ENCODE measurements at places on chromosomes 12 and 14.

- DNase-seq: no peak
Measured at GRCh38 chr12:9588749-9589148, 19.0 kb downstream of the KLRB1 start.

- no peak for DNase-seq
Measured at GRCh38 chr12:85523197-85523596, 243.2 kb downstream of the ALX1 start.

DNA sequence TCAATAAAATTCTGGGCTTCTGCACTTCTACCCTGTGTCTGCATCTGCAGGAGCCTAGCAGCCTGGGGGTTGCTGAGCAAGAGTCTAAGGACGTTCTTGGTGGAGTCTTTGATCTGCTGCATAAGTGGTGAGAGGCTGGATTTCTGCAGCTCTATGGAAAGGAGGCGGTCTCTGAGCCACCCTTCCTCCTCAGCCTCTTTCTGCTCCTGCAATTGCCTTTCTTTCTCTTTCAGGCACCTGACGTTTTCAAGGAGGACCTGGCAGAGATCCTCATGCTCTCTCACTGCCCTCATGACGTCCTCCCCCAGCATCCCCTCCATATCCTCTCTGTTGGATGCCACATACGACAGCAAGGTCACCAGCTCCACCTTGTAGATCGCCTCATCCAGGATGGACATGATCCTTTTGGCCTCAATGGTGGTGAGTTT lies 13.6 kb upstream of the TPCN1 start:
- no peak for DNase-seq

DNA sequence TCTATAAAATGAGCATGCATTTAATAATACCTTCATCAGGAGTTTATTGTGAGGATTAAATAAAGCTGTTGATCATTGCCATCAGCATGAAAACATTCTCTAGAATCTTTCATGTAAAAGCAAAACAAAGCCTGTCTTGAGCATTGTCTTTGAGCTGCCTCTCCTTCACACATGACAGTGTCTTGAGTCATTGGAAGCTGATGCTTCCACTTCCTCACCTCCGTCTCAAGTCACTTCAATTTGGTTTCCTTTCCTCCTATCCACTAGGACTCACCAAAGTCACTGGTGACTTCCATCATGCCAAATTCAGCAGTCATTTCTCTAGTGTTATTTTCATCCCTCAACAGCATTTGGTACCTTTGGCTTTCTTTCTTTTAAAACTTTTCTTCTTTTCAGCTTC lies 31.6 kb upstream of the MYBPC1 start:
- DNase-seq: no peak

GRCh38 chr12:14239935-14240872 lies 125.3 kb upstream of the ATF7IP start:
- DNase-seq: no peak

DNA sequence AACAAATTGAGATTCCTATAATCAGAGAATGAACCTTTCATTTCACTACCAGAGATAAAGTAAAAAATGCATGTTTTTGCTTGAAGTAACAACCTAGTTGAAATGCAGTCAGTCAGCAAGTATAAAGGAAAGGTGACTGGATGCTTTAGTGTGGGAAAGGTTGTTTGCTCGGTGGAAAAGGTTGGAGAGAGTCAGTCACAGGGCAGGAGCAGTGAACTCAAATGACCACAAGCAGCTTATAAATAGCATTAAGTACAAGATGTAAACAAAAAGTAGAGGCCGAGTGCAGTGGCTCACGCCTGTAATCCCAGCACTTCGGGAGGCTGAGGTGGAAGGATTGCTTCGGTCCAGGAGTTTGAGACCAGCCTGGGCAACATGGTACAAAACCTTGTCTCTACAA lies 98.1 kb upstream of the FGD4 start:
- DNase-seq: no peak

- no peak for DNase-seq
Measured at GRCh38 chr12:65739606-65740005, 84.7 kb upstream of the HMGA2 start.

DNA sequence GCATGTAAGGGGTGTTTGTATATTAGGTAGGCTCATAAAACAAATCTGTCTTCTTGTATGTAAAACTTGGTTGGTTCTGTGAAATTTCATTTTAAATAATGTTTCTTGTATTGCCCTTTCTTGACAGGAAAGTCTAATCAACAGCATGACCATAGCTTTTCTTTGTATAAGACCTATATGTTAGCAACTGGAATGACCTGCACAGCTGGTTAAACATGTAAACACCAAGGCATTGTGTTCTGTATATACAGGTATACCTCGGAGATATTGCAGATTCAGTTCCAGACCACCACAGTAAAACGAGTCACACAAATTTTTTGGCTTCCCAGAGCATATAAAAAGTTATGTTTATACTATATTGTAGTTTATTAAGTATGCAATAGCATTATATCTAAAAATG lies 183.6 kb downstream of the ERC1 start:
- no peak for DNase-seq

DNA sequence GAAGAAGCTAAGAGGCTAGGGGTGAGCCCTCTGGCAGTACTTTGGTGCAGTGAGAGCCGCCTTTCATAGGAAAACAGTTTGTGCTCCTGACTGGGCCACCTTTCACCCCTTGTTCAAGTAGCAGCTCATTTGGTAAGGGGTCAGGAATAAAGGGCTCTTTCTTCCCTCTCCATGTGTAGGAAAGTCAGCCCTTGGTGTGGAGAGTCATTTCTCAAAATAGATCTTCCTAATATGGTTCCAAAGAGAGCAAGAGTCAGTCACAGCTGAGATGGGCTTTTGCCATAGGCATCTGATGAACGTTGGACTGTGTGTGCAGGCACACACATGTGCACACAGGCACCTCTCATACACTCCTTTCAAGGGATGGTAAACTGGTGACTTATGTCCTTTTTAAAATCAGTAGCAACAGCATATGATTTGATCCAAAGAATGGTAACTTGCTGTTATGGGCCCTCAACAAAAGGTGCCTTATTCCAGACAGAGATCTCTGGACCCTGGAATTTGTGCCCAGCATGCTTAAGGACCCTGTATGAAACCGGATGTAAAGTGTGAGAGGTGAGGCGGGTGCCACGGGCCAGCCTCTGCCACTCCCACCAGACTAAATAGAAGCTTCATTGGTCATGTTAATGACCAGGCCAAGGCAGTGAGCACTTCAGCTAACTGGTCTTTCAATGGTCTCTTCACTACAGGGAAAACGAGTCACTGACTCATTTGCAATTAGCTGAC lies 16.7 kb upstream of the RIC8B start:
- DNase-seq: no peak

DNA sequence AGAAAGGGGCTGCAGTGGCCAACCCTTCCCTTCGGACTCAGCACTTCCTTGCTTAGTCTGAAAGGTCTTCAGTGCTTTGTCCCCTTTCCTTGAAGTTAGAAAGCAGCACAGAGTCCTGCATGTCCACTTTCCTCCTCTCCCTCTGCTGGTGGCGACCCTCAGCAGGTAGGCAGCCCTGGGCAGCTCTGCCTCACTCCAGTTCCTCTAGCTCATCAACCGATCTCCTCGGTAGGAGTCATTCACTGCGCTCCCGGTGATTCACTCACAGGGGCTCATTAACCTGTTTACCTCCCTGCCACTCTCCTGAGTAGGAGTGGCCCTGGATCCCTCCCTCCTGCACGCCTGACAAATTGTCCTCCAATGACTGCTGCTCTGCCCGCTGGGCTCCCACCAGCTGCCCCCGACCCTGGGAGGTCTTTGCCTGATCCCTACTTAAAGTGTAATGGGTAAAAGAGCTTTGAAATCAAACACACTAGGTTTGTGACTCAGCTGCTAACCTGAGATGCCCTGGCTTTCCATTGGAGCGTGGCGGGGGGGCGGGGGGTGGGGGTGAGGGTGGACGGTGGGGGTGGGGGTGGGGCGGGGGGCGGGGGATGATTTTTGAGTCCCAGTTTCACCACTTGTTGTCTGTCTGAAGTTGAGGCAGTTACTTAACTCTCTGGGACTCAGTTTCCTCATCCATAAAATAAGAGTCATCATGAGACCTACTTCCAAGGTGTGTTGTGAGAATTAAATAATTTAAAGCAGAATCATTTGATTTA lies 4.2 kb downstream of the SCNN1A start:
- no peak for DNase-seq

DNA sequence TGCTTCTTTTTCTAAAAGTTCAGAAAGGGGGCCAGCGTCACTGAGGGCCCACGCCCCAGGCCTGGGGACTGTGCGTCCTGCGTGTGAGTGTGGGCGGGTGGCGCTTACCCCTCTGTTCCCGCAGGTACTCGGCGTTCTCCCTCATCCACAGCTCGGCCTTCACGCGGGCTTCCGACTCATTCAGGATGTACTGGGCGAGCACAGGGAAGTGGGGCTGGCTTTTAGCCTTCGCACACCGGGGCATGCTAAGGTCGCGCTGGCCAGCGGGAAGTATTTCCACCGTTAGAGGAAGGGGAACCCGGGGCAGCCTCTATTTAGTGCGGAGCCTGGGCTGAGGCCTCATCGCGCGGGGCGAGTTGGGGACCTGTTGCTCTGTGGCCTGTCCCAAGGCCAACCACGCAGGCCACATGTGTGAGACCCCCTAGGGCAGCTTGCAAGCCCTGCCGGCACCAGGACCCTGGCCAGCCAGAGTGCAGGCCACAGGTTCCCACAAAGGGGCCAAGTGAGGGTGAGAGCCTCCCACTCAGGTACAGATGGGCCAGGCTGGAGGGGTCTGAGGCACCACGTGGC lies 29.2 kb upstream of the BTBD6 start:
- no peak for DNase-seq

- no peak for DNase-seq
Measured at GRCh38 chr14:68081489-68081888, 261.9 kb downstream of the RAD51B start.

- DNase-seq: no peak
Measured at GRCh38 chr12:119153477-119154434, 25.0 kb upstream of the HSPB8 start.

GRCh38 chr14:51576117-51576430 lies 75.6 kb upstream of the FRMD6 start:
- DNase-seq: no peak

DNA sequence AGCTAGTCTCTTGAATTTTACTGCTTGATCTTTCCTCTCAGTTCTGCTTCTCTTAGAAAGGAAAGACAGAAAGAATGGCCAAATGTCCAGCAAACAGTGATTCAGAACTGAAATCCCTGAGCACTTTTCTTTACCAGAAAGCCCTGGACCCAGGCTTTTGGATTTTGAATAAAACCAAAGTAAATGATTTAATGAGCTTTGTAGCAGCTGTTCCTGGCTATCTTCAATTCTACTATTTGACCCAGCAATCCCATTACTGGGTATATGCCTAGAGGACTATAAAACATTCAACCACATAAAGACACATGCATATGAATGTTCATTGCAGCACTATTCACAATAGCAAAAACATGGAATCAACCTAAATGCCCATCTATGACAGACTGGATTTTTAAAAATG lies 187.2 kb downstream of the PRKD1 start:
- DNase-seq: no peak

DNA sequence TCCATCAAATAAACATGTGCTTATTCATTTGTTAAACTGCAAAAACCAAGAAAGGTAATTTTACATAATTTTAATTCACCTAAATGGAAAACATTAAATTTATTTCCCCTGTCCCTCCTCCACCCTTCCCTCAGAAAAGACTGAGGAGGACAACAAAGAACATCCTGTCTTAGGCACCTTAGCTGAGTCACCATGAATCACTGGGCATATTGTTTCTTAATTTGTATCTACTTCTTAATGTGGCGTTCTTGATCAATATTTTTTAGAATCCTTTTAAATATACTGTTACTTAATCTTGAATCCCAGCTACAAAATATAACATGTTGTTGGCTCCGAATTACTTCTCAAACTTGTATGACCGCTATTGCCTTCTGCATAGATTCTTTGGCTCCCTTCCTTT lies 23.5 kb downstream of the SIX6 start:
- DNase-seq: no peak

DNA sequence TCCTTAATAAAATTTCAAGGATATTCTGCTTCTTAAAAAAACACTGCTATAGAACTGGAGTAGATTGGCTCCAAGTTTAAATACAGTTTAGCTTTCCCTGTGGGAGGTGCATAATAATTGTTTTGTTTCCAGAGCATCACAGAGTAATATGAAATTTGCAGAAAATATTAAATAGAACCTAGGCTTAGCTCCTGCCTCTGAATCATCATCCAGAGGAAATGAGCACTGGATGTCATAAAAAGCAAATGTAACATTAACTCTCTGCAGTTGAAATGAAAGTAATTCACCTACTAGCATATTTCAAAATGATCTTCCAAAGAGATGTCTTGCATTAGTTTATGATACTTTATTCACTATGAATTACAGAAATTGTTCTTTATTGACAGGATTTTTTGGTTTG lies 769.8 kb downstream of the C12orf50 start:
- no peak for DNase-seq

DNA sequence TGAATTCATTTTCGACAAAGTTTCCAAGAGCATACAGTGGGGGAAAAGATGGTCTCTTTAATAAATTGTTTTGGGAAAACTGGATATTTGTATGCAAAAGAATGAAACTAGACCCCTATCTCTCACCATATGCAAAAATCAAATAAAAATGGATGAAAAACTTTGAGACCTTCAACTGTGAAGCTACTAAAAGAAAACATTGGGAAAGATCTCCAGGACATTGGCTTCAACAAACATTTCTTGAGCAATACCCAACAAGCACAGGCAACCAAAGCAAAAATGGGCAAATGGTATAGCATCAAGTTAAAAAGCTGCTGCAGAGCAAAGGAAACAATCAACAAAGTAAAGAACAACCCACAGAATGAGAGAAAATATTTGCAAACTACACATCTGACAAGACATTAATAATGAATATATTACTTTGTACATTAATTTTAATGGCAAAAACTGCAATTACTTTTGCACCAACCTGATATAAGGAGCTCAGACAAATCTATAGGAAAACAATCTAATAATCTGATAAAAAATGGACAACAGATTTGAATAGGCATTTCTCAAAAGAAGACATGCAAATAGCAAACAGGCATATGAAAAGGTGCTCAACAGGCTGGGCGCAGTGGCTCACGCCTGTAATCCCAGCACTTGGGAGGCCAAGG lies 50.7 kb downstream of the NUBPL start:
- DNase-seq: no peak

DNA sequence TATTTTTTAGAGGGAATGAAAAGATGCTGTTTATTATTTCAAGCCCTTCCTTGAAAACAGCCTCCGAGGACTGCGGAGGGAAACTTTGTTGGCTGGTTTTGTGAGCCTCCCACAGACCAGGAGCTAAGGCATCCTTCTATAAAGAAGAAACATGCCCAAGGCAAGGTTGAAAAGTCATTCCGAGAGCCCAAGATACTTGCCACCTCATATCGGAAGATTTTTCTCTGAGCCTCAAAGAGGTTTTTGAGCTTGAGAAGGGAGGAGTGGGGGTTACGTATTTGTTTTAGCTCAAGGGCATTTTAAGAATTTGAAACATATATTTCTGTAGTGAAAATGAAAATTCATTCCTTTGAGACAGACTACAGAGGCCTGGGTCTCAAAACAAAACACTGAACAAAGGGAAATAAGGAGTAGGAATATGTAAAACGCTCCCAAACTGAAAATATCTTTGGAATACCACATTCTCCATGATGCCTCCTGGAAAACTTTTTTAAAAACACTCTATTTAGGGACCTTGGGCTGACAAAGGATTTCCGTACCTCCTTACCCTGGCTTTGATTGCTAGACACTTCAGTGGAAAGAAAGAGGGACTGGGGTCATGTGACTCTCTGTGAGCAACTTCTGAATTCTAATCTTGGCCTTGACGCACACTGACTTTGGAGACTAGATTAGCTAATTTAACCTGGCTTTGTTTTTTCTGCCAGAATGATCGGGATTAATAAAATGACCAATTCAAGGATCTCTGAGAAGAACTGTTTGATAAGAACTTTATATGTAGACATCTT lies 180.9 kb downstream of the SRGAP1 start:
- DNase-seq: no peak

GRCh38 chr12:104213952-104214351 lies 1.6 kb upstream of the TXNRD1 start:
- DNase-seq: no peak

Data from SK-N-MC (cell line).